ENCODE measurements at places on chromosomes 7 and 10.

GRCh38 chr7:70695795-70696083, 436.2 kb upstream of the GALNT17 start:
- DNase-seq = no peak

DNA sequence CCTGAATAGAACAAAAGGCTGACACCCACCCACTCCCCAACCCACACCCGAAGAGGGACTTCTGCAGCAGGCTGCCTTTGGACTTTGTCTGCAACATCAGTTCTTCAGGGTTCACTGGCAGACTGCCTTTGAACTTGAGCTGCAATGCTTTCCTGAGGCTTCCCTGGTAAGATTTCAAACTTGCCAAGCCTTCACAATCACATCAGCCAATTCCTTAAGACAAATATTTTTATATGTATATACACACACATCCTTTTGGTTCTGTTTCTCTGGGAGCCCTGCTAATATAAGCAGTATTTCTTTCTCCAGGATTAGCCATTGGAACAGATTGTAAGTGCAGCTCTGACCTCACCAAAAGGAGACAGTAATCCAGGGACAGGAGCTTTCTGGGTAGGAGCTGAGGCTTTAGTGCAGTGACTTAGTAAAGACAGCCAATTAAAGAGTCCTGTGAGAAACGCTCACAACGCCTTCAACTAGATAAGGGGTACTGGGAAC, 55.6 kb upstream of the KMT2E start:
- no peak for DNase-seq

DNA sequence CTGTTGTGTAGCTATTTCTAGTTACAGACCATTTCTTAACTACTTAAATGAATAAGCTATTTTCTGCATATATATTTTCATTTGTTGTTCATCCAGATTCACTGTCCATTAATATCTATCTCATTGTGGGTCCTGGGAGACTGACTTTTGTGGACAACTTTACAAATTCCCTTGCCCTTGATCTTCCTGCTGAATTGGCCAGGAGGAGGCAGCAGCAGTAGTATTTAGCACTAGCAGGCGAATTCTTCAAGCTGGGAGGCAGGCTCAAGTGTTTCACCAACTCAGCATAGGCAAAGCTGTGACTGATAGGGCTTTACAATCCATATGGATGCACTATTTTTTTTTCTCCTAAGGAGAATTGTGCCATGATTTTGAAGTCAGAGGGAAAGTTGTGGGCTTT, 461.0 kb upstream of the NRG3 start:
- no peak for DNase-seq

- no peak for DNase-seq
Observed at GRCh38 chr10:1132584-1132983, 76.4 kb downstream of the WDR37 start.

DNA sequence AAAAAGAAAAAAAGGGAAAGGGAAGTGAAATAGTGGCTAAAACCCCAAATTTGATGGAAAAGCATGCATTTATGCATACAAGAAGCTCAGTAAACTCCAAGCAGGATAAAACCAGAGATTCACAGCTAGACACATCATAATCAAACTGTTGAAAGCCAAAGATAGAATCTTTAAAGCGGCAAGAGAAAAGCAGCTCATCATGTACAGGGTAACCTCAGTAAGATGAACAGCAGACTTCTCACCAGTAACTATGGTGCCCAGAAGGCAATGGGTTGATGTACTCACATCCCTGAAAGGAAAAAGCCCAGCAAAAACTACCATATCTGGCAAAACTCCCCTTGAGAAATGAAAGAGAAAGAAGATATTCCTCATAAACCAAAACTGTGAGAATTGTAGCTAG, 60.4 kb downstream of the TPST1 start:
- no peak for DNase-seq

DNA sequence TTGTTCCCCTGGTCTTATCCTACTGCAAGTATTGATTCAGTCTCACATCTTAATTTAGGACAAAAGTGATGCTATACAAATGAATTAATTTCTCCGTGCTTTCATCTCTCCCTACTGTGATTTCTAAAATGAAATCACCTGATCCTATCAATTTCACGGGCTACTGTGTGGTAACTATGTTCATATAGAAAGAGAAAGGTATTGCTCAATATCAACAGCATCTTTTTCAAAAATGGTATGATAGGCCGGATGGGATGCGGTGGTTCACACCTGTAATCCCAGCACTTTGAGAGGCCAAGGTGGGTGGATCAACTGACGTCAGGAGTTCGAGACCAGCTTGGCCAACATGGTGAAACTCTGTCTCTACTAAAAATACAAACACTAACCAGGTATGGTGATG, 71.2 kb downstream of the PIK3CG start:
- no peak for DNase-seq

DNA sequence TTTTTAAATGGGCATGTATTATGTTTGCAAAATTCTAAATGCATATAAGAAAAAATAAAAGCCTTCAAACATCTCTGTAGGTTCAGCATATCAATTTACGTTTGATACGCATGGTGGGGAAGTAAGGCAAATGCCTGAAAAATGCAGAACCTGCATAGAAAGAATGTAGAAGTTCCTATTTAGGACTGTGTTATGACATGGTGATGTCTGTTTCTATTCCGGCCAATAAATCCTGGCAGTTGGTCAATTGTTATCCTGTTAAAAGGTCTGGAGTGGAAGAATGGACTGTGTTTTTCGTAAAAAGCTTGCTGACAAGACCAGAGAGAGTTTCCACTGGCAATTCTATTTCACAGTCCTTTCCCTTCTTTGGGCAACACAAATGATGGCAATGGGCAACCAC, 49.6 kb upstream of the CAV2 start:
- no peak for DNase-seq

- DNase-seq = peak; percentile 45
Observed at GRCh38 chr10:13351340-13351915, 3.3 kb upstream of the SEPHS1 start.

- DNase-seq = no peak
Observed at GRCh38 chr7:92333866-92334265, 88.1 kb downstream of the ANKIB1 start.
